ENCODE measurements at places on chromosomes 5 and 9.

DNA sequence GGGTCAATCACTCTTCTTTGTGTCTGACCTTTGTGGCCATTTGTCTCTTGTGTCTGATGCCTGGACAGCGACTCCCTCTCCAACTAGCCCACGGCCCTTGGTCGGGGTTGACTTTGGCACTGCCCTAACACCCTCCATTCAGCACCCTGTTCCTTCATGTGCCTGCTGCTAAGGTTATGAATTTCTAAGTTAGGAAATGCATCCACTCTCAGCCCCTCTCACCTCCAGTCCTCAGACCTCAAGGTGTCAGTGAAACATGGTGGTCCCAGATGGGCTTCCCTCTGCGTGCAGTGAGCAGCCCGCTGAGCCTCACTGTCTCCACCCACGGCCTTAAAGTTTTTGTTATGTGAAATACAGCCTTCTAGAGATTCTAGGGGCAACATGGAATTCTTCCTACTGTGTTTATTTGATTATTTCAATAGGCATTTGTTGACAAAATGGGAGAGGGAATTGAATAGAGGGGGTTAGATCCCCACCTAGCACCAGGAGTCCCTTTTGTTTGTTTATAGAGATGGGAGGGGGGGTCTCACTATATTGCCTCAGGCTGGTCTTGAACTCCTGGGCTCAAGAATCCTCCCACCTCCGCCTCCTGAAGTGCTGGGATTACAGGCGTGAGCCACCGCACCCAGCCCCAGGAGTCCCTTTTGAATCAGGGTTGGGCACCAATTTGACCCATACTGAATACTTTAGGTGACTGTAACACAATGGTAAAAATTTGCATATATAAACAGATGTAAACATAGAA, 1.6 kb upstream of the GLIPR2 start:
- no peak for DNase-seq

DNA sequence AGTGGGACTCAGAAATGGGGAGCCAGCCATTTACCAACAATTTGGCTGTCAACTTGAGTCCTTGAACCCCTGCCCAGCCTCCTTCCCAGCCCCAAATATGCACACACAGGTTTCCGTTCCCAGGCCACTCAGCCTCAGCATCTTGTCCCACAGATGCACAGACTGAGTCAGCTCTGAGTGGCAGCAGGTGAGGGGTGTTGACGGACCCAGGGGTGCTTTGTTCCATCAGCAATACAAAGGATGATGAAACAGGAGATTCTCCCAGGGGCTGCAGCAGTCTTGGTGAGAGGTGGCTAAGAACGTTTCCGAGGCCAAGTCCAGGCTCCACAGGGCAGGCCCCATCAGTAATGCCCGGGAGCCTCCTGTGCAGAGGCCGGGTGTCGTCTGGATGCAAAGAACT, 4.9 kb upstream of the OLFM1 start:
- no peak for DNase-seq

GRCh38 chr5:100790170-100790665, 112.9 kb downstream of the ST8SIA4 start:
- DNase-seq: no peak

DNA sequence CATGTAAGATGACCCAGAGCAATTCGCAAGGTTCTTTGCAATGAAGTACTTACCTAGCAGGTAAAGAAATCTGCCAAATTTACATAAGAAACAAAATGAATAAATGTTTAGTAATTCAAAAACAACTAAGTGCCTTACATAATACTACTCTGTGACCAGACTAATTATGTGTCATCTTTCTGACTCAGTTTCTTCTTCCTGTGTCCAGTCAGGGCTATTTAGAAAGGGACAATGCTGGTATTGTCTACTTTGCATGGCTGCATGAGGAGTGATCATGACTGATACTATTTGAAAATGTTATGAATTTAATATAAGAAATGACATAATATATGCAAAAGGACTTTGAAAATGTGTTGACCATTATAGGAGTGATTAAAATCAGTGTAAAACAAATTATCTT, 210.0 kb downstream of the TMEM161B start:
- DNase-seq: no peak

GRCh38 chr5:80736730-80737129, 81.9 kb upstream of the DHFR start:
- DNase-seq: no peak

GRCh38 chr5:60698336-60698735, 1.6 kb downstream of the DEPDC1B start:
- no peak for DNase-seq

DNA sequence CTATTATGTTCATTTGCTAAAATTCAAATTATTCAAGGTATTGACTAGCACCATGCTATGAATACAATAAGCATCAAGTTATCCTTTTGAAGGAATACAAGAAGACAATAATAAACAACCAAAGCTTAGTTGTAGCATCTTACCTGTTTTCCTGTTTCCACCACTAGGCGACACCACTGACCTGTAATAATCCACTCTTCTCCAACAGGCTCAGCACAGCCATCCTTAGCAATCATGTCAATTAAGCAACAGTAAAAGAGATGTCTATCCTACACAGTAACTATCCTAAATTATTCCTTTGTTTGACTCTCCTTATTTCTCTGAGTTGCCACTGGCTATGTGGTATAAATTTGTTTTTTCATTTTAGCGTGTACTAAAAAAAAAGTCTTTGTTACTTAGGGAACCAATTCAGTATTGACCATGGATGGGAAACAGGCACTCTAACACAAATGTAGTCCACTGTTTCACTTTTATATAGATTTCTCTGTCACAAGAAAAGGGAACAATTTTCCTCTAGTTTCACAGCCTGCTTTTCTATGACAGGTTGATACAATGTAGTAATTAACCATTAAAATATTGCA, 46.2 kb downstream of the PCA3 start:
- peak; percentile 7 for DNase-seq

- DNase-seq: no peak
Observed at GRCh38 chr9:16572005-16572734, 298.3 kb downstream of the BNC2 start.

DNA sequence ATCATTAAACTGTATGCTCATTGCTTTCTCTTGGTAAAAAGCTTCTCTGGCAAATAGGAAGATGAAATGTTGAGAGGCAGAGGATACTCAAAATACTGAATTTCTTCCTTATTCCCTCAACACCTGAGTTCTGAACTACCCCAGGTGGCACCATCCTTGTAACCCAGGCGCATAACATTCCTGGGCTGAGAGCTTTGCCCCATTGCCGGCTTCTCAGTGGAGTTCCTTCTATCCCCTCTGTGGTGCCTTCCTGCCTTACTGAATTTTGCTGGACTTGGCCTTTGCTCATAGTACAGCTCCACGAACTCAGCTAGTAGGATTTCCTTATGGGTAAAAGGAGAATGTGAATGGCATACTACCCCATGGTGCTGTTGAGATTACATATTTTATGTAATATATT, 54.7 kb downstream of the BASP1 start:
- DNase-seq: no peak

DNA sequence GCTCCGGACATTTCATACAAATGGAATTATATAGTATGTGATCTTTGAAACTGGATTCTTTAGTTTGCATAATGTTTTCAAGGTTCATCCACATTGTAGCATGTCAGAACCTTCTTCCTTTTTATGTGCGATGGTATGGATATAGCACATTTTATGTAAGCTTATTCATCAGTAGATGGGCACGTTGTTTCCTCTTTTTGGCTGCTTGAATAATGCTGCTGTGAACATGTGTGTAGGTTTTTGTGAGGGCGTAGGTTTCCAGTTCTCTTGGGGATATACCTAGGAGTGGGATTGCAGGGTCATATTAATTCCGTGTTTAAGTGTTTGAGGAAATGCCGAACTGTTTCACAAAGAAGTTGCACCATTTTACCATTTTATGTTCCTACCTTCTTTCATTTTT, 187.8 kb downstream of the NR3C1 start:
- no peak for DNase-seq

- DNase-seq: no peak
Observed at GRCh38 chr9:28163619-28164018, 590.3 kb upstream of the C9orf72 start.

GRCh38 chr9:131228988-131229387, 47.3 kb downstream of the FAM78A start:
- no peak for DNase-seq

- DNase-seq: no peak
Observed at GRCh38 chr9:130583271-130583670, 3.9 kb downstream of the FUBP3 start.

GRCh38 chr5:122611406-122611805, 163.5 kb upstream of the SNX2 start:
- no peak for DNase-seq

GRCh38 chr5:129656952-129657351, 90.9 kb upstream of the MINAR2 start:
- DNase-seq: no peak

DNA sequence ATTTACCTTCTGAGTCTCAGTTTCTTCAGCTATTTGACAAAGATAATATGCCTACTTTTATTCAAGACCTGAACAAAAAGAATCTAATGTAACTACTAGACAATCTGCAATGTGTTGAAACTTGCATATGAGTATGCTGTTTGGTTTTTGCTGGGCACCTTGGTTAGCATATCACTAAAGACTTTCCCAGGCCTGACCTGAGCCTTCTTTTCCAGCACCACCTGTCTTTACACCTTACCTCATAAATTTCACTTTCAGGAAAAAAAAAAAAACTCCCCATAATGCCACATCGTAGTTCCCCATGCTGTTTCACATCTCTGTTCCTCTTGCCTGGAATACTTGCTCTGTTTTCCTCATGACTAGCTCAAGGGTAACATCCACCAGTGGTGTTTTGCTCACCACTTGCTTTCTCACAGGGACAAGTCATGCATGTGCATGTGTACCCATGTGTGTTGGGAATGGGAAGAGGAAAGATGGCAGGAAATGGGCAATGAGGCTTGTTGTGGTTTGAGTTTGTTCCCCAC, 45.6 kb upstream of the TLE4 start:
- DNase-seq: no peak

DNA sequence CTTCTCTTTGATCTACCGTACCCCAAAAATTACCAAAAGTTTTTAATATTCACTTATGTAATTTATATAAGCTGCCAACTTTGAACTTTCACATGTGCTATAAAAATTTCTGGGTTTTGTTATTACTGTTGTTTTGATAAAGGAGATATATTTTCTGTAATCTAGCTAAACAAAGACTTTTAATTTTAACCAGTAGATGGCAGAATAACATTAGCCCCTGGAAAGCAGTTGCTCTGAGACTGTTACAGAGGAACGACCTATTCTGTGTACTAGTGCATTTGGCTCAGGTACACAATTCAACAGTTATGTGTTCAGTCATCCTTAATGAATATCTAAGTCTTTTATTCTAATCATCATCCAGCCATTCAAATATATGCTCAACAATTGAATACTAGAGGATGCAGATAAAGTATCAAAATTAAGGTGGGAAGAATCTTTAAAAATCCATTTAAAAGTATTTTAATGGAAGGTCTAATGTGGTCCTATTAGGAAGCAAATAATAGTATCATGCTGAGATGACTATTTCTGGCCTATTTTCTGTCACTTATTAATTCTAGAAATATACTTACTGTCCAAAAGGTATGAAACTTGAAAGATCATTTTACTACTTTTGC, 8.6 kb downstream of the KLHL9 start:
- no peak for DNase-seq

GRCh38 chr5:81854915-81855314, 104.0 kb upstream of the SSBP2 start:
- DNase-seq: no peak

DNA sequence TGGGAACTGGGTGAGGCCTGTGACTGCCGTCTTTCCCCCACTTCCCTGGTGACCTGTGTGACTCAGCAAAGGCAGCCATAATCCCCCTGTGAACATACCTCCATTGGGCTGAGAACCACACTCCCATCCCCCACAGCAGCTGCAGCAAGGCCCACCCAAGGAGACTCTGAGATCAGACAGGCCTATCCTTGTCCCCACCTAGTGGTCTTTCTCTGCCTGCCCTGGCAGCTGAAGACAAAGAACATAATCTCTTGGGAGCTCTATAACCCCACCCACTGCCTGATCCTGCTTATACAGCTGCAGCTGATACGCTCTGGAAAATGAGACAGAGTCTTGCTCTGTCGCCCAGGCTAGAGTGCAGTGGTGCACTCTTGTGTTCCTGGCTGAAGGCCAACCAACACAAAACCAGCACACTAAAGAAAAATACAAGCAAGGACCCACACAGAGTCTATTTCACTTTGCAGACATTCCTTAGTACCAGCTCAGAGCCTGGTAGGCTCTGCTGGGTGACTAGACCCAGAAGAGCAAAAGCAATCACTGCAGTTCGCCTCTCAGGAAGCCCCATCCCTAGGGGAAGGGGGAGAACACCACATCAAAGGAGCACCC, 106.7 kb downstream of the MCTP1 start:
- no peak for DNase-seq

GRCh38 chr9:123642291-123643278, 286.6 kb downstream of the CRB2 start:
- DNase-seq: no peak

- DNase-seq: no peak
Observed at GRCh38 chr9:91903126-91903911, 46.7 kb downstream of the ROR2 start.

DNA sequence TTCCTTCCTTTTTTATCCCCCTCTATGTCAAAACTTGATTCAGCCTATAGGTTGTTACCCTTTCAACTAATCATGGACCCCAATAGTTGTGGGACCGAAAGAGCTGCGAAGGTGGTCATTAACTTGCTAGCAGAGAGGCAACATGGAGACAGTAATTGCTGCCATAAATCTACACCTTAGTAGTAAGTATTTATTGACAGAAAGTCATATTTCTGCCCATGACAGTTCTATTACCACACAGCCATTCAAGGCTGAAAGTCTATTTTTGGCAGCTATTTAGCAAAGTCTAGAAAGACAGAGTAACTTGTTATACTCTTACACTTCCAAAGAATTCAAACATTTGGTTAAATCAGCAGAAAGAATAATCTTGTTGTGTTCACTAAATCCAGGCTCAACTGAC, 236.2 kb downstream of the PRELID2 start:
- no peak for DNase-seq
